ENCODE measurements at places on chromosomes 3 and 15.
A peak's percentile ranks its signal among the peaks of the same experiment; 100 is the strongest.

GRCh38 chr3:184949251-184949965 is 137.4 kb downstream of the VPS8 start:
- H3K4me3 ChIP-seq: no peak overlapping the region
- no peaks in the 10 kb centered on the region for H3K36me3 ChIP-seq
- no peaks in the 10 kb centered on the region for H3K27me3 ChIP-seq
- H3K27ac ChIP-seq: no peak overlapping the region
- H3K4me1 ChIP-seq: peaks cover 17% of the 10 kb centered on the region

GRCh38 chr3:97970156-97970555 is 2.1 kb downstream of the RIOX2 start:
- peak; percentile 58 for DNase-seq
- no peaks in the 10 kb centered on the region for H3K4me1 ChIP-seq
- H3K4me3 ChIP-seq: no peak overlapping the region
- H3K36me3 ChIP-seq: no peaks in the 10 kb centered on the region
- H3K27ac ChIP-seq: no peak overlapping the region
- no peaks in the 10 kb centered on the region for H3K27me3 ChIP-seq

DNA sequence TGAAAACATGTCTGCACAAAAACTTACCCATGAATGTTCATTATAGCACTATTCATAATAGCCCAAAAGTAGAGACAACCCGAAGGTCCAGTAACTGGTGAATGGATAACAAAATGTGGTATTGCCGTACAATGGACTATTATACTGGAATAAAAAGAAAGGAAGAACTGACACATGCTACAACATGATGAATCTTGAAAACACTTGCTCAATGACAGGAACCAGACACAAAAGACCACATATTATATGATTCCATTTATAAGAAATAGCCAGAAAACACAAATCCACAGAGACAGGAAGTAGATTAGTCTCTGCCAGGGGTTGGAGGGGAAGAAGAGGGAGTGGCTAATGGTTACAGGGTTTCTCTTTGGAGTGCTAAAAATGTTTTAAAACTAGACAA is 18.3 kb downstream of the SHC4 start:
- no peaks in the 10 kb centered on the region for H3K4me1 ChIP-seq
- H3K36me3 ChIP-seq: no peaks in the 10 kb centered on the region
- H3K27me3 ChIP-seq: no peaks in the 10 kb centered on the region

DNA sequence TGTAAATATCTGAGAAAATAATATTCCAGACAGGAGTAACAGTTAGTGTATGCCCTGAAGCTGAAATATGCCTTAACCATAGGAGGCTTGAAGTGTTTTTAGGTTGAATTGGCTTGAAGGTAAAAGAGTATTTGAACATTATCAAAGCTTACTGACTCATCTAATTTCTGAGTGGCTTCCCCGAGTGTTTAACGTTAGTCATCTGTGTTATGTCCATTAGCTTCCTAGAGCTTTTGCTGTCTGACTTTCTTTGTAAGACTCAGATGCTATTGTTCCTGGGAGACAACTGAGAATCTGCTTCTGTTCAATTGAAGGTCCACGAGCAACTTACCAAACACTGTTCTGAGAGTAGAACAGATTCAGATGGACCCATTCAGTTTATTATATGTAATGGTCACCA is 656.8 kb upstream of the NECTIN3 start:
- no peak for DNase-seq
- H3K4me3 ChIP-seq: no peak overlapping the region
- H3K36me3 ChIP-seq: no peaks in the 10 kb centered on the region
- no peak overlapping the region for H3K27ac ChIP-seq
- no peaks in the 10 kb centered on the region for H3K4me1 ChIP-seq

DNA sequence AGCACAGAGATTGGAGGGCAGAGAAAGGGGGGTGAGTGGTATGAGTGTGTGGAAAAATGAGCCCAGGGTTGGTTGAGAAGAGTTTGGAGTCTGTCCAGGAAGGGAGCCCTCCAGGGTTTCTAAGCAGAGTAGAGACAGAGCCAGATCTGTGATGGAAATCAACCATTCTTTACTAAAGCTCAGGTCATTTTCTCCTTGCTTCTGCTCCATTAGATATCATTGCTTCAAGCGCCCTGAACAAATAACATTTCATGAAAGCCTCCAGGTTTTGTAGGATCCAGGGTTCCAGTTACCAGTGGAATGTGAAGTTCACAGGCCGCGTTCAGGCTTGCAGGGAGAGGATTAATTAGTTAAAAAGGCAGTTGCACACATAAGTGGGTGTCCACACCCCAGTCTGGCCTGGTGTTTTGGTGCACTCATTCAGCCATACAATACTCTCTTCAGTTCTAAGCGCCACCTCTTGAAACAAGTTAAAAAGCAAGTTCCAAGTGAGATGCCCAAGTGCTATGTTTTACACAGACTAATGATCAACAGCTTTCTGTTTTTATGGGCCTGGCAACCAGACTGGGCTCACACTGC is 16.4 kb upstream of the BOC start:
- H3K4me3 ChIP-seq: no peak overlapping the region
- H3K27ac ChIP-seq: no peak overlapping the region
- no peaks in the 10 kb centered on the region for H3K4me1 ChIP-seq

GRCh38 chr3:143856252-143856970 is 8.1 kb upstream of the SLC9A9 start:
- H3K36me3 ChIP-seq: no peaks in the 10 kb centered on the region
- no peak for DNase-seq
- H3K27me3 ChIP-seq: no peaks in the 10 kb centered on the region
- H3K27ac ChIP-seq: no peak overlapping the region
- H3K4me1 ChIP-seq: no peaks in the 10 kb centered on the region

DNA sequence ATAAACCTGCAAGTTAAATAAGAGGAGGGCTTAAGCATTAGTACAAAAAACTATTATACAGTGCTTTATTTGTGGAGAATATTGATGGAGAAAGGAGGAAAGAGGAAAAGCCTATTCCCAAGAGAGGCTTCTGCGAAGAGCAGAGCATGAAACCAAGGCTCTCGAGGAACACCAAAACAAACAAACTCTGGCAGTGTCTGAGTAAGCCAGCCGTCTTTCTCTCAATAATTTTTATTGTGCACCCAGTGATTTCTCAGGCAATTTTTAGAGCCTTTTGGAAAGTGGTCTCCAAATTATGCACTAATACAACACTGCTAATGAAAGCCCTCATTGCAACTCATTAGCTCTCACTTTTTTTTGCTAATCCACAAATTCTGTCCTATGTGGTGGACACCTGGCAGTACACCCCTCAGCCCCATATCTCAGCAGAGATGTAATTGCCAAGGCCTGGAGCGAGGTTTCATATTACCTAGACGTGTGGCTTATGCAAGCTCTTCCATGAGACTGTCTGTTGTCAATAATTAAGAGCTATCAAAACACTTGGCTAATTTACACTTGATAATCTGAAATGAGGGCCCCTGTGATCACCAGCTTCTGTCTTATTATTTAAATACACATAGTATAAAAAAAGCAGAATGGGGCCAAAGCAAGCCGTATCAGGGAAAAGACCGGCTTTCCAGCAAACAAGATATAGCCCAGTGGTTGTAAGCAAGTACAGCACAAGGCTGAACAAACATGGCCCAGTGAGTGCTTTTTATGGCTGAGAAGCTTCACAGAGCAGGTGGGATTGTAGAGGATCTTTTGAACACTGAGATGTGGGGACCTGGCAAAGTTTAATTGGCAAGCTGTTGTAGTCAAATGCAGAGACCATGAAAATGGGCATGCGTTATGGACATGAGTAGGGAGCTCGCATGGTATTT is 216.9 kb downstream of the ROBO2 start:
- no peak overlapping the region for H3K4me3 ChIP-seq
- no peaks in the 10 kb centered on the region for H3K36me3 ChIP-seq
- no peaks in the 10 kb centered on the region for H3K27me3 ChIP-seq

DNA sequence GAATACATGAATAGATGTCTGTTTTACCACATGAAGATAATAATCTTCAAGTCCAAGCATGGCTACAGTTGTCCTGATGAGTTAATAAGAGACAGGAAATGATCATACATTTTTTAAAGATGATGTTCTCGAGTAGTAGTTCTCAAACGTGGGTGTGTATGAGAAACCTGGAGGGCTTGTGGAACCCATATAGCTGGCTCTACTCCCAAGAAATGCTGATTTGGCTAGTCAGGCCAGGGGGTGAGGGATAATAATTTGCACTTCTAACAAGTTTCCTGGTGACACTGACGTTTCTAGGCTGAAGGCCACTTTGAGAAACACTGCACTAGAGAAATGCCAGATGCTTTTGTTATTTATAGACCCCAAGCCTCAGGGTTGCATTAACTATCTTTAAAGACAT is 37.0 kb downstream of the ROPN1B start:
- H3K27ac ChIP-seq: no peak overlapping the region
- peaks cover 21% of the 10 kb centered on the region for H3K36me3 ChIP-seq
- no peaks in the 10 kb centered on the region for H3K4me1 ChIP-seq

DNA sequence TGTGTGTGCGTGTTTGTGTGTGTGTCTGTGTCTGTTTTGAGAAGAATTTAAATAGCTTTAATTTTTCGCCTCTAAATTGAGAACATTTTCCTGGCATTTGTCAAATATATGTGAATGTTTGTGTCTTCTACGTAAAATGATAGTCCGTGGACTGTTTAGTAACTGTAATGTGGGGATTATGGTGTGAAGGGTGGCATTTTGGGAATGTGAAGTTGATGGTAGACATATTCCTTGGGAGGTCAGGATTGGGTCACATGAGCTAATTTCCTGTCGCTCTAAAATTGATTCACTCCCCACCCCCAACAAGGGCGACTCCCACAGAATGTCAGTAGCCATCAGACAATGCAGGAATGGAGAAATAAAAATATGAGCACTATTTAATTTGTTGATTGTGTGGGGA is 107.3 kb downstream of the ITPR1 start:
- H3K27ac ChIP-seq: no peak overlapping the region
- peaks cover 14% of the 10 kb centered on the region for H3K4me1 ChIP-seq
- no peak overlapping the region for H3K4me3 ChIP-seq
- H3K36me3 ChIP-seq: no peaks in the 10 kb centered on the region

GRCh38 chr15:85473455-85473854 is 93.1 kb downstream of the AKAP13 start:
- H3K4me1 ChIP-seq: peaks cover 1% of the 10 kb centered on the region
- H3K4me3 ChIP-seq: no peak overlapping the region
- peak overlapping the region; percentile 53 for H3K27ac ChIP-seq
- no peaks in the 10 kb centered on the region for H3K27me3 ChIP-seq
- DNase-seq: no peak

DNA sequence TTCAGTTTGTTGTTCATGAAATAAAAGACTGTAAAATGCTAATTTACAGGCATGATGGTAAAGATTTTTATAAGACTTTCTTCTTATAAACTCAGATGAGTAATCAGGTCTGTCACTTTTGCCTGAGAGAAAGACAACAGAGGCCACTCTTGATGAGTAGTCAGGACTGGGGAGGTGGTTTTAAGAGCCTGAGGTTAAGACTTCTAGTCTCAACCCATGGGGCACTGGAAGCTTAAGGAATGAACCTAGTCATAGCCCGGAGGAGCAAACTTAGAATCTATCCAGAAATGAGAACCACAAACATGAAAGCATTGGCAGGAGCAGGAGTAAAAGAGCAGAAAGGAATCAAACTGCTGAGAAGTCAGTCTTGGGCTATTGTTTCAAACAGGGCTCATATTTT is 846.3 kb upstream of the ARPP21 start:
- DNase-seq: no peak
- H3K27ac ChIP-seq: no peak overlapping the region
- no peaks in the 10 kb centered on the region for H3K27me3 ChIP-seq
- no peaks in the 10 kb centered on the region for H3K36me3 ChIP-seq

Measured in lung (tissue), 17 donors.